ENCODE measurements at places on chromosomes 12 and 14.

GRCh38 chr12:12224240-12224940 is 42.5 kb downstream of the LRP6 start:
- DNase-seq = no peak

DNA sequence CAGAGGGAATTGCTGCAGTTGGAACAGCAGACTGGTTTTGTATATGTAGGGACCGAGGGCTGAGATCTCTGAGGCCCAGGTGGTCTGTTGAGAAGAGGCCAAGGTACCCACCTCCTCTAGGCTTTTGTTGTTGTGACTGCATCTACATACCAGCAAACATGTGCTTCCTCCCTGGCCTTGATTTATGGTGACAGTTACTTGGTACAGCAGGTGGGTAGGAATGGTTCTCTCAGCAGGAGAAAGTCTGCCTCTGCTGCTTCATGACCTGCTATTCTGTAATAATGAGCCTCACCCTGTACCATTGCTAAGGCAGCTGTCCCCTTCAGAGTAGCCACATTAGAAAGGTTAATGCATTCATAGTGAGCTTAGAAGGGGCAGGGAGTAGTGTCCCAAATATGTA is 196.7 kb upstream of the PELI2 start:
- no peak for DNase-seq

- DNase-seq = peak; percentile 28
Measured at GRCh38 chr12:94795520-94795919, 145.2 kb upstream of the TMCC3 start.

DNA sequence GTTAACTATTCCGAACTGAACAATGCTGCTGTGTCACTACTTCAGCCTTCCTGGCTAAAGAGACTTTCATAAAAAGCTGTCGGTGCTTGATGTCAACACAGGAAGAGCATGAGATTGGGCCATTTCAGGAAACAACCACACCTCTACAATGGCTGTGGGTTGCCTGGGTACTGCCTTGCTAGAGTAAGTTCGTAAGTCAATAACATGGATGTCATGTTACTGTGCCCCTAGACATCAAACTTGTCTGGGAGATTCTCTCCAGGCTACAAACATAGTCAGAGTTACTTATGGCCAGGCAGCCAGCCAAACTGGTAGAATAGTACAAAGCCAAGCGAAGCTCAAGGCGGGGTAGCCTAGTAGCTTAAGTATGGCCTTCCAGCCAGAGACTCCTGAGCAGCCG is 23.1 kb downstream of the MAX start:
- DNase-seq = no peak

DNA sequence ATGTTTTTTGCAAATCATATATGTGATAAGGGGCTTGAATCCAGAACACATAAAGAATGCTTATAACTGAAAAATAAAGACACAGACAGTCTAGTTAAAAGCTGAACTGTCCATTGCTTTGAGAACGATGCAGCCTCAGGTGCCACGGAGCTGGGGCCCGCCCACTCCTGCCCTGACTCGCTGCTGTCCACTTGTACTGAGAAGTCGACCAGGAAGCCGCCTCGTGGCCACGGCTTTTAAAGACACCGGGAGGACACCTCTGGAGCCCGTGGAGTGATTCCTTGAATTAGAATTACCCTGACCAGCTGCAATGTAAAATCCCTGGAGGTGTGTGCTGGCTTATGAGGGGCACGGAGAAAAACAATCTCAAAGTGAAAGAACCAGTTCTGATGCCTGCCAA is 23.9 kb upstream of the TEX22 start:
- DNase-seq = no peak

Measured in keratinocyte (primary cell).